ENCODE measurements at places on chromosomes 3 and 15. TPM values are rescaled to one million over a fixed set of nuclear protein-coding genes. Genes with fewer than 3 reads are reported as not detected.

The CHDH gene
- 0.16 TPM for total RNA-seq

DNA sequence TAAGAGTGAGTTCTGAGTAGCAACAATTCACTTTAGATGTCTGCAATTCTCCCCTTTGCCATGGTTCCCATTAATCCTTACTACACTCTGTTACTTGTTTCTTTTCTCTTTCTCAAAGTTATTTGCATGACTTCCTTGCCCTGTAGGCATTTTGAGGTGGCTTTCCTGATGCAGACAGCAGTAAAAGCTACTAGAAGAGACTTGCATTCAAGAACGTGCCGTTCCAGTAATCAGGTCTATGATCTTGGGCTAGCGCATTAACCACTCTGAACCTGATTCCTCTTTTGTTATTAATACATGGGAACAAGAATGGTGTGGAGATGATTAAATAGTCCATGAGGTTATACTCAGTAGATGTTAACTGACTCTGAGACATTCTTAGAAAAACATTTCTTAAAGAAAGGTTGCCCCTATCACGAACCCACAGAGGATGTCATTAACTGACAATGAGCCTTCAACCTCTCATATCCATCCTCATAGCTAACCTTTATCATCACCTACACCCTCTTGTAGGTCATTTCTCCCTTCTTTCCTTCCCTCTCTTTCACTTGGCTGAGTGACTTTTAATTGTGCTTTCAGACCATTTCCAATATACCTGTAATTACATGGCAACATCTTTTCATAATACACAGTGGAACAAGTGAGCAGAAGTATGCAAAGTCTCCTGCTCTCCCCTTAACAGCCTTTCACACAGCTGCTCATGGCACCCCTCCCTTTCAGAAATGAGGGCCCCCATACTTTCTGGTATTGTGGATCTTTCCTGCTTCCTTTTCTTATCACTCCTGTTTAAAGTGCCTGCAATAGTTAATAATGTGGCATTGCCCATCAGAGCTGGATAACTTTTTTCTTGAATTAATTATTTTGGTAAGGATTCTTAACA lies 175.9 kb downstream of the CHST2 start:
- DNase-seq, result no peak

DNA sequence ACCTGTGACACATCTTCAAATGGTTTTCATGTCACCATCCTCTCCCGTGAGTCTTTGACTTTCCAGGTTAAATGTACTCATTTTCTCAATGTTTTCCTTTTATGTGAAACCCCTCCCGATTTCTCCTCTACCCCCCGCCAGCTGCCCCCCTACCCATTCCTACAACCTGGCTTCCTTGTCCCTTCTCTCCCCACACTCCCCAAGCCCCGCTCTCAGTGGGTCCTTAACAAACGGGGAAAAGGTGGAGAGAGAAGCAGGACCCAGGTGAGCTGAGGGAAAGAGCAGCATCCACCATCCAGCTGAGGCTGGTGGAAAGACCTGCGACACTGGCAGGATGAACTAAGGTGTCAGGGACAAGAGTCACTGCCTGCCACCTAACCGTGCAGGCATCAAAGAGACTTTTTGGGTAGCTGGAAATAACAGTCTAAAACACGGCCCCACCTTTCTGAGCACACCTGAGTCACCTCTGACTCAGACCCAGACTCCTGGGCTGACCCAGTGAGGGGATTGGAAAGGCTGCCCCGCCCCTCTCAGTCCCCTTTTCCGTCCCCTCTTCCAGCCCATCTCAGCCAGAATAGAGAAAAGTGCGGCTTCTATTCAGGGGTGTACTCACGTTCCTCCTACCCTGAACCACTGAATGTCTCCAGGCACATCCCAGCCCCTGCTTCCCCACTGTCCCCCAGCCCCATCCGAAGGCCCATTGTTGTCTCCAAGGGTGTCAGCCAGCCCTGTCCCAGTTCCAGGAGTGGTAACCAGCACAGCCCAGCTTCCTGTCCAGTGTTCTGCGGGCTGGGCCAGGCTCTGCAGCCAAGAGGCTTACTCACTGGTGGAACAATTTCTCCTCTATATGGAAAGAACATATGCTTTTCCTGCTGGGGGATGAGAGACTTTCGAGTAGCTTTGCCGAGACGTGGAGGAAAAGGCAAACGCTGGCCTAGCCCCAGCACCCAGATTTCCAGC lies 20.4 kb downstream of the ISG20 start:
- DNase-seq, result no peak

DNA sequence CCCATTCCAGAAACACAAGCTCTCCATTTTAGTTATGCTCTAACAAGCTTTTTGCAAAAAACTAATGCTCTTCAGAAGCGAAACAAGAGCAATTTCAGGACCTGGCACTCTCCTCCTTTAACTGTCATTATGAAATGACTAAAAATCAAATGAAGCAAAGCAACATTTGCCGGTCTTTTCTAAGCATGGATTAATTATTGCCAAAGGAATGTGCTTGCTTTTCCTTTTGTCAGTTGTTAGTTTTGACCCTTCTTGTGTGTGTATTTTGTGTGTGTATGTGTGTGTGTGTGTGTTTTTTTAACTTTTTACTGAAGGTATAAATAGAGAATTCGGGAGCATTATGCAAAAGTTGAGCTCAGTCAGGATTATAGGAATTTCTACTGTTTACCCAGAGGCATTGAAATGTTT lies 509.1 kb downstream of the TUSC7 start:
- no peak for DNase-seq

The LRTM1 gene
- not detected for total RNA-seq

The CADPS gene
- 1.6 TPM for total RNA-seq

The POTEB3 gene
- total RNA-seq, result not detected

The TRIP4 gene
- 9.0 TPM for total RNA-seq

DNA sequence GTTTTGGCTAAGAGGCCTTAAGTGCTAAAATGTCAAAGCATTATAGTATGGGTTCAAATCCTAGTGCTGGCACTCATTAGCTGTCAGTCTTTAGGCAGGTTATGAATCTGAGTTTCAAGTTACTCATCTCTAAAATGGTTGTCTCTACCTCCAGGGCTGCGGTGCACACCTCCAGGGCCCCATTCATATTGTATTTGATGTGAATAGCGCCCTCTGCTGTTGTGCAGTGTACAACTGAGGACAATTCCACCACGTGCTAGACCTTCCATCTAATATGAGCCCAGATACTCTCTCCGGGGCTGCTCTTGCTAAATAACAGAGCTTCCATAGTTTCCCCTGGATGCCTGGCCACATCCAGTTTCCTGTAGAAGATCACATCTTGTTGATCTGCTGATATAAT lies 54.3 kb downstream of the OXNAD1 start:
- no peak for DNase-seq

DNA sequence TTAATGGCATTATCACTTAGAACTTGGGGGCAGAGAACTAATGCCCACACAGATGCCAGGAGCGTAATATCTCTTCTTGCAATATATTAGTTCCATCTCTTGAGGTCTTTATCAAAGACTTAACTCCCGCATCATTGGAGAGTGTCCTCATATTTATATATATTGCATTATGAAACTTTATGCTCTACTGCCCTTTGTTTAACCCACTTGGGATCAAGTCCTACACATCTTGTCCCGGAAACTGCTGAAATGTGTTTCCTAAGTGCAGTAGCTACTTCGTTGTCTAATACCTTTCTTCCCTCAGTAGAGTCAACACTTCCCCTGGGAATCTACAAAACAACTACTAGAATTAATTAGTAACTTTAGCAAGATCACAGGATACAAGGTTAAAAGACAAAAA lies 1029.2 kb downstream of the OTOL1 start:
- DNase-seq, result no peak

DNA sequence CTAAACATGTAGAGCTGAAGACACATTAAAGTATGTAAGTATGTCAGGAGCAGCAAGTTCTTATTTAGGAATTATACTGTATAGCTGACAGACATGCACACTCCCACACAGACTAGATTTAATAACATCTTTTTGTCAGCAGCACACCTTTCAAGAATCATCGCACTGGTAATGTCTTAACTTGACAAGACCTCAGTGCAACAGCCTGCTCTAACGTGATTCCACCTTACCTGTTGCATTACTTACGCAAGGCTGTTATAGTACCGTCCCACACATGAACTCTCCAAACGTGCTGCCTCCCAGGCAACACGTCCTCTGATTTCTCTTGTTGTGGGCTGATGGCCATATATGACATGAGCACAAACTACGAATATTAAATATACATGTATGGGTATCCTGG lies 11.9 kb downstream of the CHRM5 start:
- no peak for DNase-seq

DNA sequence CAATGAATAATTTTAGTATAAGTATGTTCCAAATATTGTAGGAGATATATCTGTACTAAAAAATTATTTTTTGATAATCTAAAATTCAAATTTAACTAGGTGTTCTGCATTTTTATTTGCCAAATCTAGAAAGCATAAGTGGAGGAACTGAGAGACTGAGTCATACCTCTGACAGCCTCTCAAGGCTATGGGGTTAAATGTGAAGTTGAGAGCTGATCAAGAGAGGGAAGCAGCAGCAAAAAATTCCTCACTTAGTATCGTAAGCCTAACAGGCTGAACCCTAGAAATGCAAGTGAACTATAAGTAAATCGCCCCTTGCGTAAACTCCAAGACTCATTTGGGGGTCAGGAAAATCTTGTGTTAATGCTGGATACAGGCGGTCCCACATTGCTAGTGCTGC lies 12.8 kb upstream of the TOPAZ1 start:
- no peak for DNase-seq

GRCh38 chr3:66253790-66254620 lies 33.2 kb downstream of the SLC25A26 start:
- DNase-seq, result no peak

GRCh38 chr3:119647843-119648575 lies 12.4 kb downstream of the POPDC2 start:
- DNase-seq, result no peak

The MOBP gene
- 0.09 TPM for total RNA-seq

DNA sequence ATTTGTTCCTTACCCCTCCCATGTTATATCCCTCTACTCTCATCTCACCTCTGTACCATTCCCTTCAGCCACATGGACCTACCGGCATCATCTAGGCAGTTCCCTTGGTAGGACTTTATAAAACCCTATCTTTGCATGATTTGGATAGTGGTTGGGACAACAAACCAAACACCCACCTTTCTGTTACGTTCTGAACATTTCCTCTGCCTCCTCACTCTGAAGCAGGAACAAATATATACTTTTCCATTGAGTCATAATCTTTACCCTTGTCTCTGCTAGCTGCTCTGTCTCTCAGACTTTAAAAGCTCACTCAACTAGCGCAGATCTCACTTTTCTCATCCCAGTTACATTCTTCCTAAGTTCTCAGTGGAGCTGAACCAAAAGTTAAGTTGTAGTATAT lies 17.8 kb downstream of the UBXN7 start:
- no peak for DNase-seq

DNA sequence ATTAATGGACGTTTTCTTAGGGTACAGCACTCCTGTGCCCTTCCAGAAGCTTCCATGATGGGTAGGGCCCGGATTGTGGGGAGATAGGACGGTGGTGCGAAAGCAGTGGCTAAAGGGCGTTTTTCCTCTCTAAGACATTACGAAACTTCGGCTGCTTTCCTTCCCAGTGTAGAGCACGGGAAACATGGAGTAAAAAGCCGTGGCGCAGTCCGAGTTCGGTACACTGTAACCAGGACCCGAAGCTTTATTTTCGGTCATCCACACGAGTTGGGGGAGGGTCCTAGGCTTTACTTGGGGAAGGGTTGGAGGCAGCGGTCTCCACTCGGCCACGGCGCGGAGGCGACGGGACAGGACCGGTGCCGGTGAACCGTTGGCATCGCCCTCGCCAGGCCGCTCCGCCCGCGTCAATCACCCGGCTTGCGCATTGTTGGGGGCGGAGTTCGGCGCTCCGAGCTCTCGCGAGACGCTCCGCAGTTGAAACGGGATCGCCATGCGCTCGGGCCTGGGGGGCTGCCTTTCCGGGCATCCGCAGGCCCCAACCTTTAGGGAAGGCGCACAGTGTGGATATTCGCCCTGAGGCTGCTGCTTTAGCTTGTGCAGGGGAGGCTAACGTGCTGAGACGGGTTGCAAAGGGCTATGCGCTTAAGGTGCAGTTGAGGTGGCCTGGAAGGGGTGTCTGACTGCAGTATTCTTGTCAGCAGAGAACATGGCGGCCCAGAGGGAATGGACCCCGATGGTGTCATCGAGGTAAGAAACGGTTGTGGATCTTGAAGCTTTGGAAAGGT lies 546 bp downstream of the EIF4A2 start:
- peak; percentile 49 for DNase-seq

The USP13 gene
- 9.6 TPM for total RNA-seq

DNA sequence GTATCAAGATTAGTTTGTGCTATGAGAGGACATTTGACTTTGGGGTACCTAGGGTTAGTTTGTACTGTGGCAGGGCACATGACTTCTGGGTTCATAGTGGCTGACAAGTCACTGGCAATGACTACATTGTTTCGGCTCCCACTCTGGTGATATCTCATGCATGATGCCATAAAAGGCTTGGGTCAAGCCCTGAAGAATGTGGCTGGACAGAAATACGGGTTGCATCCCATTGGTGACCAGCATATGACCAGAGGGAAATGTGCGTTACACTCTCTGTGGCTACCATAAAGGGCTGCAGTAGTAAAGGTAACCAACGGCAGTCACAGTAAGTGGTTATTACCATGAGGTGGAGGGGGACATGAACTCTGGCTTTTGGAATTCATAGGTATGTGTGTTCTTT lies 18.4 kb downstream of the THOC7 start:
- no peak for DNase-seq

The DCBLD2 gene
- total RNA-seq, result 39.0 TPM

DNA sequence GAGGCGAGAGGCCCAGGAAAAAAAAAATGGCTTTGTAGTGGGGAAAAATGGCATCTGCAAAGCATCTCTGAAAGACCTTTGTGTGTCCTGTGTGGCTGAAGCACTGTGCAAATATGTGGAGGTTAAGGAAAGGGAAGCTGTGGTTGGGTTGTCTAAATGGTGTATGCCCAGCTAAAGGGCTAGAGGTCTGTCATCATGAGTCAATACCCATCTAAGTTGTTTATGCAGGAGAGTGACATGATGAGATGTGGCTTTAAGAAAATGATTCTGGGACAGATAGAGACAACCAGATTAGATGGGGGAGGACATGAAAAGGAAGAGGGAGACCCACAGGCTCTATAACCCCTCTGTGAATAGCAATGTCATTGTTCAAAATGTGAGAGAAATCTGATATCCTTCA lies 280.7 kb downstream of the MFSD1 start:
- no peak for DNase-seq

DNA sequence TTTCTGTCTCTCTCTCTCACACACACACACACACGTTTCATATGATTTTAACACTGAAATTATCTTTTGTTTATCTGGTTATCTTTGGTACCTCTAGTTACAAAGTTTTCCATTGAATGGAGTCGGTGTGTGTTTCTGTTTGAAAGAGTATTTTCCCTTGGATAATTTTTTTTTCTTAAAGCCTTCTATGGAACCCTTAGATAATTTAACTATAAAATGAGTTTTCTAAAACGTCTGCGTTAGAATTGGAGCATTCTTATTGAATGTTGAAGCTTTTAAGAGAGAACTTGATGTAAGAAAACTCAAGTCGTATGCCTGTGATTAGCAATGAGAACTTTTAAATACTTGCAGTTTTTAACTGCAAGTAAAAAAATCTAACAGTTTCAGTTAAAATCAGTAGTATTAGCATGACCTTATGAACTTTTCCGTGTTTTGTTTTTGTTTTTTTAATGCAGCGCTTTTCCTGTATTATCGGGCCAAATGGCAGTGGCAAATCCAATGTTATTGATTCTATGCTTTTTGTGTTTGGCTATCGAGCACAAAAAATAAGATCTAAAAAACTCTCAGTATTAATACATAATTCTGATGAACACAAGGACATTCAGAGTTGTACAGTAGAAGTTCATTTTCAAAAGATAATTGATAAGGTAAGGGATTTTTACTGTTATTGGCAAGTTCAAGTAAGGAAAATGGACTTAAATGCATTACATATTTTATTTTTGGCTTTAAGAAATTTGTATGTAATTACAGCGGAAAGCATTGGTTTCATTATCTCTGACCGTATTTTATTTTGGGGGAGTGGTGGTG lies 3.0 kb downstream of the SMC4 start:
- no peak for DNase-seq
